GM13977 (cell line): ENCODE measurements at places on chromosomes 13 and 19.

DNA sequence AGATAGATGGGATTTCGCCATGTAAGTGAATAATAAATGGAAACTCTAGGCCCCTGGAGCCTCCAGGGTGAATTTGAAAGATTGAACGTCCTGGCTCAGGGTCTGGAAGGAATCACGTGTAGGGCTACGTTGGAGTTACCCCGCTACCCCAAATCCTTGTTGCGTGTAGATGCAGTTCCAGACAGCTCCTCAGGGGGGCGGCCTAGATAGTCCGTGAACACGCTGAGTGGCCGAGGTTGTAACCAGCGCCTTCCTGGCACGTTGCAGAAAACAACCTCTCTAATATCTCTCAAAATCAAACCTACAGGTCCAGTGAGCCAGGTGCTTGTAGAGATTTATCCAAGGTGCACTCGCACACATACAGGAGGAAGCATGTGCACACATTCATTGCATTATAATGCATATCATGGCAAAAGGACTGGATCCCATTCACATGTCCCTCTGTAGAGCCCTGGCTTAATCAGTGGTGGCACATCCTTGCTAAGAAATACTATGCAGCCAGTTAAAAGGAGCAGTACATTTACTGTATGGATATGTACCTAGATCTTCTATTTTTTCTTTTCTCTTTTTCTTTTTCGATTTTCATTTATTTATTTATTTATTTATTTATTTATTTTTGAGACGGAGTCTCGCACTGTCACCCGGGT is 2.5 kb upstream of the KEAP1 start:
- peak; percentile 73 for DNase-seq

DNA sequence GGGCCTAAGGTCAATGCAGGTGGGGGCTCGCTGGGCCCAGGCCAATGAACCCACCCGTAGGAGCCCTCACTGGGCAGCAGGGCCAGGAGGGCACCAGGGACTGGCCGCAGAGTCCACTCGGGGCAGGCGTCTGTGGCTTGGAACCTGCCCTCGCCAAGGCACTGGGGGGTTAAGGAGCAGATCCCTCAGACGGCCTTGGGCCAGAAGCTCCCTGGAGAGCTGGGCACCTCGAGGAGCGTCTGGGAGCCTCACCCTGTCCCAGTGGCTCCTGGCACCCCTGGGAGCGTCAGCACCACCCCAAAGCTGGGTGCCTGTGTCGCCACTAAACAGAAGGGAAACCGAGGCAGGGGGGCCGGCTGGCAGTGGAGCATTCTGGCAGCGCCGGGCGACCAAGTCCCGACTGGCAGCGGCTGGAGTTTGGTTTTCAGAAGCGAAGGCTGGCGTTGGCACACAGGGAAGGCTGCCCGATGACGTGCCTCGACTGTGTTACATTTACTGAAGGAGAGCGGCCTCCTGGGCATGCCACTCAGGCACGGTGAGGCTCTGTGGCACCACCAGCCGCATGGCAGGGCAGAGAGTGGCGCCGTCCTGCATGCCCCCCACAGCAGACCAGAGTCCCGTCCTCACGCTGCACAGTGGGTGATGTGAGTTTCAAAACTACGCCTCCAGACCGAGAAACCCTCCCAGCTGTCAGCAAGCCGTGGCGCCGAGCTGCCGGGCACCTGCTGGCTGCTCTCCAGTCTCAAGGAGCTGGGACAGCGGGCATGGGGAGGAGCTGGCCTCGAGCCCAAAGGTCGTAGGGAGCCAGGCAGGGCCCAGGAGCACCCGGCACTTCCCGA is 9.2 kb upstream of the MEX3D start:
- DNase-seq = no peak

DNA sequence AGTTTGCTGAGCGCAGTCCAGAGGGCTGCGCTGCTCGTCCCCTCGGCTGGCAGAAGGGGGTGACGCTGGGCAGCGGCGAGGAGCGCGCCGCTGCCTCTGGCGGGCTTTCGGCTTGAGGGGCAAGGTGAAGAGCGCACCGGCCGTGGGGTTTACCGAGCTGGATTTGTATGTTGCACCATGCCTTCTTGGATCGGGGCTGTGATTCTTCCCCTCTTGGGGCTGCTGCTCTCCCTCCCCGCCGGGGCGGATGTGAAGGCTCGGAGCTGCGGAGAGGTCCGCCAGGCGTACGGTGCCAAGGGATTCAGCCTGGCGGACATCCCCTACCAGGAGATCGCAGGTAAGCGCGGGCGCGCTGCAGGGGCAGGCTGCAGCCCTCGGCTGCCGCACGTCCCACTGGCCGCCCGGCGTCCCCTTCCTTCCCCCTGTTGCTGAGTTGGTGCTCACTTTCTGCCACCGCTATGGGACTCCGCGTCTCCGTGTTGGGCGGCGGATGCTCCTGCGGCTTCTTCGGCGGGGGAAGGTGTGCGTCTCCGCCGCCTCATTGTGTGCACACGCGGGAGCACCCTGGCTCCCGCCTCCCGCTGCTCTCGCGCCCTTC is 772 bp downstream of the GPC6 start:
- DNase-seq = no peak

- no peak for DNase-seq
These were observed 95.0 kb upstream of the KLF12 start for GRCh38 chr13:74229242-74229641.

GRCh38 chr19:29674374-29675119 is 9.3 kb downstream of the PLEKHF1 start:
- DNase-seq = peak; percentile 10

GRCh38 chr19:10921910-10922637 is 6.4 kb downstream of the YIPF2 start:
- no peak for DNase-seq

DNA sequence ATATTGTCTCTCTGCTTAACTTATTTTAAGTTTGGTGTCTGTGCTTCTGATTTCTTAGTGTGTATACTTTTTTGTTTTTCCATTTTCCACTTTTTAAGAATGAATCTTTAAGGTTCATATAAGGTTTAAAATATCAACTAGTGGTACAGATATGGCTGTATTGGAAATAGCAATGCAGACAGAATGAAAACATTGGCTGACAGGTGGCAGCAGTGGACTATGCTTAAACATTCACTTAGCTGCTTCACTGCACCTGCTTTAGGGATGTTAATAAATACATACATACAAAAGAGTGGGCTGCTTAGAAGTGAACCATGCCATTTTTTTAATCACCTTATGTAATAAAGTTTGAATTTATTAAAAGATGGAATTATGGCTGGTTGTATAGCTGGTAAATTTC is 27.3 kb downstream of the TM9SF2 start:
- DNase-seq = peak; percentile 53

DNA sequence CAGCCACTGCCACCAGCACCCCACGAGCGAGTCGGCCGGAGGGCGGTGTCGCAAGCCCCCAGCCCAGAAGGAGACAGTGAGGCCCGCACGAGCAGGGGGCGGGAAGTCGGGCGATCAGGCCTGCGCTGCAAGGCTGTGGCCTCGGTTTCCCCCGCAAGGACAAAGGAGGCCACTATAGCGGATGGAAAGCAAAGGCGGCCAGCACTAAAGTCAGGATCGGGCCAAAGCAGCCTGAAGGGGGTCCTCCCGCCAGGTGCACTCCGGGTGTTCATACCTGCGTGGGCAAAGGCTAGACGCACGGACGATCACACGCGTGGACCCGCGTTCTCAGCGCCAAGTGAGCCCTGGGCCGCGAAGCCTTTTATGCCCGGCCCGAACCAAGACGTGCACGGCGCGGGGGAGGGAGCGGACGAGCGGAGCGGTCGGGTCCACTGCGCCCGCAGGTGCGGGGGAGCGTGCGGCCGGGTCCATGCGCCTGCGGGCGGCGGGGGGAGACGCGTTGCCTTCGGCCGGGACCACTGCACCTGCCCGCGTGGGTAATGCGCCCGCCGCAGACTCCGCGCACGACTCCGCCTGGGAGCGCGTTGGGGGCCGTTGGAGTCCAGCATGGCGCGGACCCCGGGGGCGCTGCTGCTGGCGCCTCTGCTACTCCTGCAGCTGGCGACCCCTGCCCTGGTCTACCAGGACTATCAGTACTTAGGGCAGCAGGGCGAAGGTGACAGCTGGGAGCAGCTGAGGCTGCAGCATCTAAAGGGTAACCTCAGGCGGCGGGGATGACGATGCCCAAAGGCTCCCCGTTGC is at the start of the genes PRDX2 and THSD8:
Gene PRDX2, minus strand, starts transcription at position 335 of the 801 bp plus-strand sequence. CDS start 539 bp downstream, outside the sequence.
Gene THSD8, plus strand, starts transcription at position 604 of the 801 bp plus-strand sequence. Its CDS starts 3 bp downstream, at position 607.
- DNase-seq = peak; percentile 85

DNA sequence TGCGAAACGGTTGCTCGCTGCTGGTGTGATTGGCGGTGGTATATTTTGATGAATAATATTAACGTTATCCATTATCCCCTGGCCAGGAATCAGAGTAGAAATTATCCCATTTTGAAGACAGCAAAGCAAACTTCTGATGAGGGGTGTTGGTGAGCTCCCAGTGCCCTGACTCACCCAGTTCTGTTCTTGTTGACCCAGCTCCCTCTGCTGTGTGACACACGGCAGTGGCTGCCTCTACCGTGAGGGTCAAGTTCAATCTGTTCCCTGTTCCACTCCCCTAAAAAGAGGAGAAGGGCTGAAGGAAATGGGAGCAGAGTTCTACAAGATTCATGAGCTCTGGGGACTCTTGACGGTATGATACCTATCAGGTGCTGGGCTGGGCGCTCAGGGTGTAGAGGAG is 2.0 kb downstream of the CAMSAP3 start:
- DNase-seq = no peak

GRCh38 chr13:30957258-30957943 is 24.9 kb downstream of the TEX26 start:
- no peak for DNase-seq

DNA sequence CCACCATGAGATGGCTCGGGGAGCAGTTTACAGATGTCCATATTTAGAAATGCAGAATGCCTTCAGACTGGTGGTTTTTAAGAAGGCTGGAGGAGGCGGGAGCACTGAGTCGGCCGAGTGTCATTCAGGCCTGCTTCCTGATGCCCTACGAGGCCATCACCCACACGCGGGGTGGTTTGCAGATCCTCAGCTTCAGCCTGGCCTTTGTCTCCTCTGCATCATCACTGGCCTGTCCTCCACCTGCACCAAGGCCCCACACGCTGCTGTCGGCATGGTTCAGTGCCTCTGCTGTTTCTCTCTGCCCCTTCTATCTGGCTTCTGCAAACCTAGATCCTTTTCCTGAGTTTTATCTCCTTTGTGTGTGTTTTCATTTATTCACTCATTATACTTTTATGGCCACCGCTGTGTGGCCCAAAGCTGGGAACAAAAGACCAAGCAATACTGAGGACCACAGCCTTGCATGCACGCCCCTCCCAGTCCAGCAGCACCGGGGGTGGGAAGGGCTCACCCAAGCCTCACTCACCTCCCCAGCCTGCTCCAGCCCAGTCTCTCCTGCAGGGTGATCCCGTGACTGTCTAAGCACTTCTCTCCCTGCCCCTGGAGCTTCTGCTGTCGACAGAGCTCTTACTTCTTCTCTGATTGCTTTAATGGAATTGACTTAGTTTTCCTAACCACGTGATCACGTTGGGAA is 240.8 kb downstream of the TEX29 start:
- no peak for DNase-seq

DNA sequence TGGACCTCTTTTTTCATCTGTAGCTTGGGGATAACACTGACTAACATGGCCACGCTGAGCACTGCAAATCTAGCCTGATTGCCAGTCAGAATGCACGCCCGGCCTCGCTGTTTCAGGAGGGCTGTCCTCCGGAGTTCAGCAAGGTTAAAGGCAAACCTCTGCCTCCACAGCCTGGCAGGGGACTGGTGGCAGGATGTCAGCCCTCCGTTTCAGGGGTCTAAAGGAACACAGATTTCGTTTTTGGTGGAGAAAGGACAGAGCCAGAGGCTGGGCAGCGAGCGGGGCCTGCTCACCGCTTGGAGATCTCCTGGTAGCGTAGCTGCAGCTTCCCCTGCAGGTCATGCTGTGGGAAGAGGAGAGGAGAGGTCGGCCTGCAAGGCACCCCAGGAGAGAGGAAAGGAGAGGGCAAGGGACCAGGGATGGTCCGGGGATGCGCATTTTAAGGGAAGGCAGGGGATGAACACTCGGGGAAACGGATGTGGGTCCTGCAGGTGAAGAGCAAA is 560 bp downstream of the NDUFA7 start:
- no peak for DNase-seq
